Activated T-helper 17 cell treated with anti-CD3 and anti-CD28 coated beads, Interleukin-2, amount 50 U/mL, for 72 hours (primary cell): ENCODE measurements at places on chromosomes 2 and 18.

- H3K27me3 ChIP-seq: peaks cover 15% of the 10 kb centered on the region
- no peaks in the 10 kb centered on the region for H3K36me3 ChIP-seq
- no peaks in the 10 kb centered on the region for H3K4me1 ChIP-seq
- H3K4me3 ChIP-seq: no peak overlapping the region
Measured at GRCh38 chr18:48319801-48320638, 89.2 kb downstream of the ZBTB7C start.

- no peaks in the 10 kb centered on the region for H3K4me1 ChIP-seq
- peaks cover 86% of the 10 kb centered on the region for H3K36me3 ChIP-seq
- ATAC-seq: no peak
- H3K4me3 ChIP-seq: no peak overlapping the region
- no peaks in the 10 kb centered on the region for H3K27me3 ChIP-seq
Measured at GRCh38 chr2:96832754-96833507, 10.9 kb downstream of the ANKRD23 start.

DNA sequence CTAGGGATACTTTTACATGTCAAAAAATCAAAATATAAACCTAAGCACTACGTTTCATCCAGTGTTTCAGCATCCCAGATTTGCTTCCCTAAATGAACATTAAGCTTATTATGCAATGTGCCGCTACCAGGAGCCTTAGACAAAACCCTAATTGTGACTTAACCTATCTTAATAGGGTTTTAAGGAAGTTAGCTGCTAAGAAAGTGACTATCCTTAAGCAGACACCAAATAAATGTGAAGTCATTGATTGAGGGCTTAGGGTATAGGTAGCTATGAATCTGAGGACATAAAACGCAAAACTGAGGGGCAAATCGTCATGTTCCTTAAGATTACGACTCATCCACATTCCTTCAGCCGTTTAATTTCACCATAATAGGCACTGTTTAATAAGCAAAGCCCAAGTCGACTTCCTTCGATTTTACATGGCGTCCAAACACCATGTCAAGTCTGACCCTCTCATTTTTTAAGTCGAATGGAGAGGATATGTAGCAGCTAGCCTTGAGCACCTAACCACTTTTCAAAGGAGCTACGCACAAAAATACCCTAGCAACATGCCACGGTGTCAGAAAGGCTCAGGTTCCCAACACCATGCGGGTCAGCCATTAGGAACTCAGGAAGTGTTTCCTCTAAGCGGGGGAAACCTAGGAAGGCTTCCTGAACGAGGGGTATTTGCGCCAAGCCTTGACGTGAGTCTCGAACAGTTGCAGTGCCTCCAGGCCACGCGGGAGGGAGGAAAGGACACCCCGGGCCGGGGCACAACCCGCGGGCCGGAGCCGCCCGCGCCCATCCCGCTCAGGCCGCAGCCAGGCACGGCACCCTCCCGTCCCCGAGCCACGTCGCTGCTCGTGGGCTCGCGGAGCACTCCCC, 1.0 kb downstream of the HDLBP start:
- no peak for ATAC-seq
- H3K4me3 ChIP-seq: peak overlapping the region; percentile 94
- peak overlapping the region; percentile 100 for H3K27ac ChIP-seq

GRCh38 chr18:63182861-63183260, 136.7 kb downstream of the BCL2 start:
- peaks cover 70% of the 10 kb centered on the region for H3K4me1 ChIP-seq
- peaks cover 97% of the 10 kb centered on the region for H3K36me3 ChIP-seq
- peak overlapping the region; percentile 92 for H3K27ac ChIP-seq
- no peaks in the 10 kb centered on the region for H3K27me3 ChIP-seq
- no peak for ATAC-seq

- no peak for ATAC-seq
- no peaks in the 10 kb centered on the region for H3K4me1 ChIP-seq
- H3K27me3 ChIP-seq: peaks cover 38% of the 10 kb centered on the region
- H3K27ac ChIP-seq: no peak overlapping the region
- no peaks in the 10 kb centered on the region for H3K36me3 ChIP-seq
Measured at GRCh38 chr2:161010503-161011015, 149.7 kb upstream of the TANK start.
